ENCODE measurements at places on chromosomes 11 and 22.

DNA sequence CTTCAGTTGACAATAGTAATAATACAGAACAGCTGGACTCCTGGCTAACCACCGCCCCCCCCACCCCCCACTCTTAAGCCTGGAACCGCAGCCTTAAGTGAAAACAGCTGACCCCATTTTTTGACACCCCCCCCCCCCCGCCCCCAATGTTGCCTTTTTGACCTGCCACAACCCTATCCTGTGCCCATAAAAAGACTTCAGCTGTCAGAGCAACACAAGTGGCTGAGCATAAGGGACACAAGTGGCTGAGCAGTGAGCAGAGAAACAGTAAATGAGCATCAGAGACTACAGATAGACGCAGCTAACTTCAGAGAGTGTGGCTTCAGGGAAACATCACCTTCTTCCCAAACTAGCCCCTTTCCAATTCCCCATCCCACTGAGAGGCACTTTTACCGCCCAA lies 1493.8 kb downstream of the LRRC4C start:
- no peak for DNase-seq

- no peak for DNase-seq
Observed at GRCh38 chr22:37163575-37164504, 14.1 kb upstream of the IL2RB start.

GRCh38 chr11:122673701-122674100 lies 18.2 kb downstream of the UBASH3B start:
- DNase-seq, result peak; percentile 35

GRCh38 chr11:130050257-130050656 lies 19.4 kb upstream of the APLP2 start:
- DNase-seq, result no peak

- no peak for DNase-seq
Observed at GRCh38 chr11:21133244-21133643, 463.9 kb downstream of the NELL1 start.

GRCh38 chr22:37166675-37167066 lies 17.0 kb upstream of the IL2RB start:
- peak; percentile 58 for DNase-seq

- no peak for DNase-seq
Observed at GRCh38 chr11:82899186-82899820, 927 bp downstream of the PRCP start.

- no peak for DNase-seq
Observed at GRCh38 chr11:17413414-17414316, 25.2 kb upstream of the KCNJ11 start.

DNA sequence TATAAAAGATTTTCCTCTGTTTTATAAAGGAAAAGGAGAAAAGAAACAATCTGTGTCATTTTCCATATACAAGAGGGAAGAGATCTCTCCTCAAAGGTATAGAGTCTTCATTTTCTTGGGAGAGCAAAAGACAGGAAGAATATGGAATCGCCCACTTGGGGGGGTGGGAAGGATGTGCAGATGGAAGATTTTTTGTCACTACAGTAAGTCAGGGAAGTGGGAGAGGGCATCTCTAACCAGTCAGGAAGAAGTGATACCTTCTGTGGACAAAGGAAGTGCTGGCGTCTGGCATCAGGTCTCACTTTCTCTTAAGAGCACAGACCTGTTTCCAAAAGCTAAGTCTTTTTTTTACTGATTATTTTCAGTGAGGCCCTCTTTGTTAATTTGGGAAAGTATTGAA lies 1.4 kb downstream of the PRR14L start:
- no peak for DNase-seq

DNA sequence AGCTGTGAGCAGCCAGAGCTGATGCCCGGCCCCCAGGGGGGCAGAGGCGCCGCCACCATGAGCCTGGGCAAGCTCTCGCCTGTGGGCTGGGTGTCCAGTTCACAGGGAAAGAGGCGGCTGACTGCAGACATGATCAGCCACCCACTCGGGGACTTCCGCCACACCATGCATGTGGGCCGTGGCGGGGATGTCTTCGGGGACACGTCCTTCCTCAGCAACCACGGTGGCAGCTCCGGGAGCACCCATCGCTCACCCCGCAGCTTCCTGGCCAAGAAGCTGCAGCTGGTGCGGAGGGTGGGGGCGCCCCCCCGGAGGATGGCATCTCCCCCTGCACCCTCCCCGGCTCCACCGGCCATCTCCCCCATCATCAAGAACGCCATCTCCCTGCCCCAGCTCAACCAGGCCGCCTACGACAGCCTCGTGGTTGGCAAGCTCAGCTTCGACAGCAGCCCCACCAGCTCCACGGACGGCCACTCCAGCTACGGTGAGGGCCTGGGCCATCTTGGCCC lies 6.1 kb downstream of the CDC42EP1 start:
- DNase-seq, result no peak

- DNase-seq, result no peak
Observed at GRCh38 chr11:130609121-130610035, 160.9 kb downstream of the ADAMTS15 start.

DNA sequence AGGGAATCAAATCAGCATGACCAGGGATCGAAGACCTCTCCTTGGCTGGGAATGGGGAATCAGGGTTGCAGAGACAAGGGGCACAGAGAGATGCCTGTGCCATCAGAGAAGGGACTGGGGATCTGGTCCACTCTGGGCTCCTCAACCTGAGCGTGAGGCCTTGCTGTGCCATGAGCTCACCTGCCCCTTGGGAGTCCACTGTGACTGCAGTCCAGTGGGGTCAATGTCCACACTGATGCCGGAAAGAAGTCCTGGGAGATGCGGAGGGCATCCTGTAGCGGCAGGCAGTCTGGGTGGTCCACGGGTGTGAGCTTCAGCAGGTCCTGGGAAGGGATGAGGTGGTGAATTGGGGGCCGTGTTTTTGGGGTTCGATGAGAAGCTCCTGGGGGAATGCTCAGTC lies 7.3 kb upstream of the RGL4 start:
- no peak for DNase-seq

DNA sequence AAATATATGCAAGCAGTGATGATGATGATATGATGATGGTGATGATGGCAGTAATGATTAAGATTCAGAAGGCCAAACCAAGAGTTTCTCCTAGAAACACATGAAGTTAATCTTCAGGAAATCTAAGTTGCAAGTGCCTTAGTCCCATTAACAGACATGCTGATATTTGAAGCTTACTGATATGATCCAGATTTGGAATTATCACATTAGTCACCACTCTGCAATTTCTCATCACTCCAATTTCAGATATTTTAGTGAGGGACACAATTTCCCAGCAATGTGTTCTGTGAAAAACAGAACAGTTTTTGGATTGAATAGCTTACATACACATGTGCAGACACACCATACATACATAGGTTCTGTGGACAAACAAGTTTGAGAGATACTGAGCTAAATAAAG lies 411.4 kb upstream of the FAT3 start:
- DNase-seq, result no peak

- DNase-seq, result no peak
Observed at GRCh38 chr22:30279046-30279788, 10.1 kb downstream of the CASTOR1 start.

GRCh38 chr11:57515332-57516060 lies at the start of gene SLC43A1:
Gene SLC43A1, minus strand, starts transcription at chr11:57515702. Its CDS starts 1,591 bp downstream, at chr11:57514111.
- peak; percentile 19 for DNase-seq

- no peak for DNase-seq
Observed at GRCh38 chr11:111148121-111148520, 97.4 kb upstream of the POU2AF2 start.

DNA sequence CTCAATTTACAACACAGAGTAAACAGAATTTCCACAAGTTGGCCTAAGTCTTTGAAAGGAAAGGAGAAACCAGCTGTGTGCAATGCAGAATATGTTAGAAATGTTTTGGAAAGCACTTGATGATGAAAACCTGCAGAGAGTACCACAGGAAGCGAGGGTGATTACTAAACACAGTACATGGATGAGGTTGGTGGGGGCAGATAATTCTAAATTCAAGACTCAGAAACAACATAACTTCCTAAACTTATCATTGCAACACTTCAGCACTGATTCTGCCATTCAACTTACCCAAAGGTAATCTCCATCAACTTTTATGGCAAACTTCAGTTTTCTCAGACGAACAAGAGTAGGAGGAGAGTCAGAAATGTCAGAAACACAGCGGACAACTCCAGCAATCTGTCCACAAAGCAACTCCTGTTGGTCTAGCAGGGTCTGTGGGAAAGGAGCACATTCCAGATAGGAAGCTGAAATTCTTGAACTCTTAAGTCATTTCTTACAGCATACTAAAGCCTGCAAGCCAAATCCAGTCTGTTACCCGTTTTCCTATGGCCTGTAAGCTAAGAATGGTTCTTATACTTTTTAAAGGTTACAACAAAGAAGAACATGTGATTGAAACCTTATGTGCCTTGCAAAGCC lies 6.8 kb downstream of the HPS4 start:
- no peak for DNase-seq

DNA sequence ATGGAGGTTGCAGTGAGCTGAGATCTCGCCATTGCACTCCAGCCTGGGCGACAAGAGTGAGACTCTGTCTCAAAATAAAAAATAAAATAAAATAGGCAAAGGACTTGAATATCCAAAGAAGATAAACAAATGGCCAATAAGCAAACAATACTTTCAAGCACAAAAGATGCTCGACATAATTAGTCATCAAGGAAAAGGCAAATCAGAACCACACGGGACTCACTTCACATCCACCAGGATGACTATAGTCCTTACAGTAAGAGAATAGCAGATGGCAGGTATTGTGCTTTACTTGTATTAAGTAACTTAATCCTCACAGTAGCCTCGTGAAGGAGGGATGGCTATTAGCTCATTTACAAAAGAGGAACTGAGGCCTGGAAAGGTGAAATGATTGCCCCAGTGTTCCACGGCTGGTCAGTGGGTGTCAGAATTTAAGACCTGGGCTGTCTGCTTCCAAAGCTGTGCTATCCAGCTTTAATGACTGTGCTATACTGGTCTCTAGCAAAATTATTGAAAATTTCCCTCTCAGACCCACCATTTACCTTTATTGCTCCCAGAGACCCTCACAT lies 40.2 kb upstream of the RBFOX2 start:
- DNase-seq, result no peak

DNA sequence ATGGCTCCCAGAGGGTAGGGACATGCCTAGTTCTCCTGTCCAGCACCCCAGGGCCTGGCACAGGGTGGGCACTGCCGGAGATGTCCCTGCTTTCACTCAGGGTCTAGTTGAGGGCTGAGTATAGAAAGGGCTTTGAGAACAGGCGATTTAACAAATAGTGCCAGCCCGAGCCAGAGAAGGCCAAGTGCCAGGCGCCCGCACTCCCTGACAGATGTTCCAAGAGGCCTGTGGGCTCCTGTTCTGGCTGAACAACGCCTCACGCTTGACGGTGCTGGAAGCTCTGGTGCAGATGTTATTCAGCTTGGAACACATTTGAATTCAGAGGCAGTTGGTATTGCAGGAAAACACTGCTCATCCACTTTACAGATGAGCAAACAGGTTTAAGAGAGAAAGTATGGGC lies 46.5 kb downstream of the NFAM1 start:
- DNase-seq, result peak; percentile 51

DNA sequence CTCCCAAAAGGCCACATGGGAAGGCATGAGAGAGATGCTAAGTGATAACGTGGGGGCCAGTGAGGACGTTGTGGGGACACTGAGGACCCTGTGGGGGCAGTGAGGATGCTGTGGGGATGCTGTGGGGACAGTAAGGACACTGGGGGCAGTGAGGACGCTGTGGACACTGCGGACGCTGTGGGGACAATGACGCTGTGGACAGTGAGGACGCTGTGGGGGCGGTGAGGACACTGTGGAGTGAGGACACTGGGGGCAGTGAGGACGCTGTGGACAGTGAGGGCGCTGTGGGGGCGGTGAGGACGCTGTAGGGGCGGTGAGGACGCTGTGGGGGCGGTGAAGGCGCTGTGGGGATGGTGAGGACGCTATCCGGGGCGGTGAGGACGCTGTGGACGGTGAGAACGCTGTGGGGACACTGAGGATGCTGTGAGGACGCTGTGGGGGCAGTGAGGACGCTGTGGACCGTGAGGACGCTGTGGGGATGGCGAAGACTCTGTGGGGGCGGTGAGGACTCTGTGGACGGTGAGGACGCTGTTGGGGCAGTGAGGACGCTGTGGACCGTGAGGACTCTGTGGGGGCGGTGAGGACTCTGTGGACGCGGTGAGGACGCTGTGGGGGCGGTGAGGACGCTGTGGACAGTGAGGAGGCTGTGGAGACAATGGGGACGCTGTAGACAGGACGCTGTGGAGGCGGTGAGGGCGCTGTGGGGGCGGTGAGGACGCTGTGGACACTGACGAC lies 1.8 kb downstream of the GP1BB start:
- no peak for DNase-seq

- no peak for DNase-seq
Observed at GRCh38 chr11:106091480-106092123, 14.1 kb downstream of the AASDHPPT start.

DNA sequence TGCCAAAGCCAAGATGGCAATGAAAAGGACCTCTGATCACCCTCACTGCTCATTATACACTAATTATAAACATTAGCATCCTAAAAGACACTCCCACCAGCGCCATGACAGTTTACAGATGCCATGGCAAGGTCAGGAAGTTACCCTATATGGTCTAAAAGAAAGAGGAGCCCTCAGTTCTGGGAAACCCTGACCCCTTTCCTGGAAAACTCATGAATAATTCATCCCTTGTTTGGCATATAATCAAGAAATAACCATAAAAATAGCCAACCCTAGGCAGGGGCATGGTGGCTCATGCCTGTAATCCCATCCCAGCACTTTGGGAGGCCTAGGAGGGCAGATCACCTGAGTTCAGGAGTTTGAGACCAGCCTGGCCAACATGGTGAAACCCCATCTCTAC lies 12.7 kb upstream of the CAPN5 start:
- no peak for DNase-seq

GRCh38 chr11:28730336-28730735 lies 622.1 kb downstream of the METTL15 start:
- DNase-seq, result no peak

DNA sequence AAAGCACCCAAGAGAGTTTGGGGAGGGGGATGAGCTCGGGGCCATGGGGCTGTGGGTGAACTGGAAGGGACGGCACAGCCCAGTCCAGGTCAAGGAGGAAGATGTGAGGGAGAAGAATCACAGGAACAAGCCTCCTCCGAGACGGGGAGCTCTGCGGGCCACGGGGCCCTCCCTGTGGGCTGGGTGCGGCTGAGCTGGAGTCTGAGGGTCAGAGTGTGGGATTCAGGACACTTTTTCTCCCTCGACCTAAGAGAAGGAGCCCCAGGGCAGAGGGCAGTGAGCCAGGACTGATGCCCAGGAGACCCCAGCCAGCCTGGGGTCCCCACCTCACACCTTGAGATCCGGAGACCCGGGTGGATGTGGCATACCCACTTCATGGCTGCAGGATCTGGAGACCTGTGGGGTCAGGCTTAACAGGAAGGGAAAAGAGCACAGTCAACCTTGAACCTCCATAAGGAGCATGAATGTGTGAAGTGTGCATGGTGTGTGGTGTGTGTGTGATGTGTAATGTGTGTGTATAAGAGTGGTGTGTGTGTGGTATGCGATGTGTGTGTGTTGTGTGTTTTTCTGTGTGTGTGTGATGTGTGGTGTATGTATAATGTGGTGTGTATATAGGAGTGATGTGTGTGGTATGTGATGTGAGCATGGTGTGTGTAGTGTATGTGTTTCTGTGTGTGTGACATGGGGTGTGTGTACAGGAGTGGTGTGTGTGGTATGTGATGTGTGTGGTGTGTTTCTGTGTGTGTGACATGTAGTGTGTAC lies 504.6 kb downstream of the BRD1 start:
- no peak for DNase-seq
